ENCODE measurements at places on chromosomes 4 and X.

GRCh38 chr4:10721616-10722015 lies 37.0 kb upstream of the CLNK start:
- DNase-seq, result no peak

DNA sequence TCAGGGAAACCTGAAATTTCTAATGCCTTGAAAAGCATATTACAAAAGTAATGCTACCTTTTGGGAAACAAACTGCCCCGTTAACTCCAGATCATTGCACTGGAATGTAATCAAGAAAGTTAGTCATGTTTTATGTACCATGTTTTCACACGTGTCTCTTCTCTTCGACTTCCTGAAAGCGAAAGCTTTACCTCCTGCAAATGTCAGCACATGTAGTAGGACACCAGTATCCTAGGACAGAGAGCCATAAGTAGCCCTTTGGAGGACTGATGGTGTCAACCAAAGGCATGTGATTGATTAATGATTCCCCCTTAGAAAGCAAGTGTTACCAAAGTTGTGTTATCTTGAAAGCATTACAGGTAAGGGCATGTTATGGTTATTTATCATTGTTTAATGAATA lies 8.8 kb upstream of the MND1 start:
- DNase-seq, result no peak

DNA sequence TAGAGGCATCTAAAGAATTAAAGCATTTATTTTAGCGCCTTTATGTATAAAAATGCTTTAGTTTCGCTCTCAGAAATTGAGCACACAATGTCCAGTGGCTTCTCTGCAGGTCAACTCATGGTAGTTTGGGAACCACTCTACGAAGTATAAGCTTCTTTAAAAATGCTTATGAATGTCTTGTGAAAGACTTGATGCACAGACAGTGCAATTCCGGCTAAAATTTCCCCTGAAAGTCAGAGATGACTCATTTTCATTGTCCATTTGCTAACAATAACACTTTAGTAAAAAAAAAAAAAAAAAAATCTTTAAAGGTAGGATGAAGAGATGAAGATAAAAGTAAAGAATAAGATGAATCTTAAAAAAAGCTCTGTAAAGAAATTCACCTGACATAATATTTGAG lies 117.2 kb downstream of the PDHA2 start:
- DNase-seq, result no peak

- DNase-seq, result no peak
These were observed 612.2 kb downstream of the DMD start for GRCh38 chrX:32599156-32599555.

- DNase-seq, result no peak
These were observed 41.2 kb downstream of the FRYL start for GRCh38 chr4:48738856-48739255.

DNA sequence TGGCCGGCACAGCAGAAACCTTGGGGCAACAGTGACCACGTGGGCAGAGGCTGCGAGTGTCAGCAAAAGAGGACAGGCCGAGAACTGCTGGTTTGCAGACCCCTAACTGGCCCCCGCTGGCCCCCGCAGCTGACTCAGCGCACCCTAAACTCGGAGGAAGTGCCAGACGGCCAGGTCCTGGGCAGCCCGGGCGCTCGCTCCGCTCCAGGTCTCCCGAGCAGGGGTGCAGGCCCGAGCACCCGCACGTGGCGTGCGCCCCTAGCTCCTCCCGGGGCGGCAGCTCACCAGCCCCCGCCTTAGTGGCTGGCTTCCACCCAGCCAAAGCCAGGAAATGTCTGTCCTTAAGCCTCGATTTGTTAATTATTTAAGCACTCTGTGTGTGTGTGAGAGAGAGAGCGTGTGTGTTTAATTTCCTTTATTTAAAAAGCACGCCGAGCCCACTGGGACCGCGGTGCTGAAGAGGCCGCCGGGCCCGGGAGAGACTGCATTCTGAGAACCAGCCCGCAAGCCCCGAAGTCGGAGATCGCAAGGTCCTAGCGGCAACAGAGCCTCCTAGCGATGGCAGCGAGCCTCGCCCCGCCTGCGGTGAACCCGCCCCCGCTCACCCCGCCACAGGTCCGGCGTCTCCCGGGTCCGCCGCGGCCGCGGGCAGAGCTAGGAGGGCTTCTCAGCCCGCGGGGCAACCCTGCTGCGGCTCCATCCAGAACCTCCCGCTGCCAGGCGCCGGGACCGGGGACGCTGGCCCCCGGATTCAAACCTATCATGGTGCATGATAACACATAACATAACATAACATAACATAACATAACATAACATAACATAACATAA lies 45.9 kb upstream of the CDKN2AIP start:
- peak; percentile 70 for DNase-seq

- DNase-seq, result no peak
These were observed 35.2 kb downstream of the RPA4 start for GRCh38 chrX:96918864-96919263.

GRCh38 chrX:153662266-153662665 lies 11.3 kb downstream of the PNCK start:
- DNase-seq, result peak; percentile 66

DNA sequence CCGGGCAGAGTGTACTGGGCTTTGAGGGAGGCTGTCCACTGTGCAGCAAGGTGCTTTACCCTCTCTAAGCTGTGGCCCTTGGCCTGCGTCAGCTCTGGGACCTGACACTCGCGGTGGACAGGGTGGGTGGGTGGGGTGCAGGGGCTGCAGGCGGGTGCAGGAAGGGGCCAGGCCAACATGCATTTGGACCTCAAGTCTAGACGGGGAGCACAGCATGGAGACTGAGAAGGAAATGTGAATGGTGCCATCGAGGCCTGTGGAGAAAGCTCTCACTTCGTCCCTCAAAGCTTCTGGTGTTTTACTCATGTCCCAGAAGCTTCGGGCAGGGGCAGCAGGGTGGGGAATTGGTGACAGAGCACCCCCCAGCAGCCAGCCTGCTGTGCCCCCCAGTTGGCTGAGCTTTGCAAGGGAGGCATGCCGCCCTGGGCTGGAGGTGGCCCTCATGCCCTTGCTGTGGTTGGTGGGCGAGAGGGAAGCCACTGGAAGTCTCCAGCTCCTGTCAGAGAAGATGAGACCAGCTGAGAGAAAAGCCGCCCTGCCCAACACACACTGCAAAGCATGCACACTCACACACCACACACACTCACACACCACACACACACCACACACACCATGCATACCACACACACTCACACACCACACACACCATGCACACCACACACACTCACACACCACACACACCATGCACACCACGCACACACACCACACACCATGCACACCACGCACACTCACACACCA lies 12.3 kb downstream of the PNMA6E start:
- no peak for DNase-seq

GRCh38 chr4:88623097-88623496 lies 30.8 kb downstream of the HERC3 start:
- DNase-seq, result no peak

DNA sequence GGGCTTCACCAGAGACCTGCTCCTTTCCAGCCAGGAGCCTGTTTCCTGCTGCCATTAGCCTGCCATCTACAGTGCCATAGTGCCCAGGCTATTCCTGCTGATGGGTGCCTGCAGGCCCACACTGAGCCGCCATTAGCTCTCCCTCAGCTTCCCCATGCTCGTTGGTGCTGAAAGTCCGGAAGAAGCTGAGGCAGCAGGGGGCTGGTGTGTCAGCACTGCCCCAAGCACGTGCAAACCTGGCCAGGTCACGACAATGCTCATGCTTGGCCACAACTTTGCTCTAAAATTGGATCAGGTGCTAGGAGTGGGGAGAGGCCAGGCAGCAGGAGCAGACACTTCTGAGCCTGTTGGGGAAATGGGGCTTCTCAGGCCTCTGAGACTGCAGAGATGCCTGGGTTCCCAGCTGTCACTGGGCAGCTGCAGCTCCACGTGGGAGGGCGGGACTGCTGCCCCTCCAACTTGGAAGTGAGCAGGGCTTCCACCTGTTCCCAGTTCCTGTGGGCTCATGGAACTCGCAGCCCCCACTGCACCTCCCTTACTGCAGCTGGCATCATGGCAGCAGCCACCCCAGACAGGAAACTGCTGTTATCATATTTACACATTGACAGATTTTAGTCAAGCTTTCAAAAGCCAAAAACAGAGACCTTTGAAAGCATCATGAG lies 913.9 kb downstream of the FSTL5 start:
- no peak for DNase-seq
